Karpas-422 (cell line): ENCODE measurements at places on chromosomes 16 and 17. TPM values are rescaled to one million over a fixed set of nuclear protein-coding genes. Genes with fewer than 3 reads are reported as not detected.

The CCL3 gene
- 2.1 TPM in 1 of 2 replicates, not detected in the other for total RNA-seq

The CCL7 gene
- total RNA-seq, result not detected in 2 replicates

The RCVRN gene
- not detected in 2 replicates for total RNA-seq

The DPH1 gene
- 37.5 and 41.9 TPM in 2 replicates for total RNA-seq

DNA sequence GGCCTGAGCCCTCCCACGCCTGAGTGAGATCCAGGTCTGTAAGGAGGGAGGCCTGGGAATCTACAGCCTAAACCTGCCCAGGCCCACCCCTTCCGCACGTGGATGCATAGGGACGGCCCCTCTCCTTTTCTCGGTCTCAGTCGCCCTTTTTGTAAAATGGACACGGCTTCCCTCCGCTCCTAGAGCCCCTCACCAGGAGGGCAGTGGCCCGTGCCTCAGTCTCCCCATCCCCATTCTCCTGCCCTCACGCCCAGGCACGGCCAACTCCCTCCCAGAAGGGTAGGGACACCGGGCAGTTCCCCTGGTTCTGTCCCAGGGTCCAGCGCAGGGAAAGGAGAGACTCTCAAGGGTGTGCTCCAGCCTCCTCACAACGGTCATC lies 48.1 kb downstream of the WNT3 start:
- peaks cover 27% of the 10 kb centered on the region for H3K4me1 ChIP-seq
- H3K4me3 ChIP-seq, result peak overlapping the region; percentile 49; the same call in 1 of the 2 replicates
- no peaks in the 10 kb centered on the region for H3K36me3 ChIP-seq
- DNase-seq, result no peak

GRCh38 chr16:76970087-76970744 lies 220.8 kb upstream of the MON1B start:
- no peaks in the 10 kb centered on the region for H3K36me3 ChIP-seq
- DNase-seq, result no peak
- H3K4me1 ChIP-seq, result peaks cover 9% of the 10 kb centered on the region
- H3K27ac ChIP-seq, result no peak overlapping the region
- no peak overlapping the region for H3K4me3 ChIP-seq
- H3K27me3 ChIP-seq, result no peaks in the 10 kb centered on the region

- H3K27ac ChIP-seq, result no peak overlapping the region
- peaks cover 2% of the 10 kb centered on the region; the same call in 1 of the 2 replicates for H3K4me1 ChIP-seq
- H3K36me3 ChIP-seq, result no peaks in the 10 kb centered on the region
- no peak for DNase-seq
- no peak overlapping the region for H3K4me3 ChIP-seq
These were observed 482.2 kb upstream of the GOT2 start for GRCh38 chr16:59216291-59216690.

DNA sequence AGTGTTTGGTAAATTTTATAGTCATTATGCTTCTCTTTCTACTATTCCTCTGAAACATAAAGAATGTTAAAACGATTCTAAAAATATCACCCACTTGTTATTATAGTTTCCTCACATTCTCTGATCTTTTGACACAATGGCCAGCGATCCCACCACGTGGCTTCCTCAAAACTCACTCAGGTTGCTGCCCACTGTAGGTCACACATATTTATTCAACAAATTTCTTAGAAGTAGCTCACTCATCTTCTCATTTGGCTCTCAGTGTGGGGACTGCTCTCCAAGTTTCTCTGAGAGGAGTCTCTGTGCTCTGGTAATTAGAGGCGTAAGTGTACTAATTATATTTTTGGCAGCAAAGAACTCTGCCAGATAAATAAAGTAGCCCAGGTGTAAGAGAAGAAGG lies 465.4 kb downstream of the CDH11 start:
- no peaks in the 10 kb centered on the region for H3K4me1 ChIP-seq
- DNase-seq, result no peak

GRCh38 chr17:64343833-64344637 lies 46.6 kb downstream of the PECAM1 start:
- no peaks in the 10 kb centered on the region for H3K27me3 ChIP-seq
- no peak overlapping the region for H3K27ac ChIP-seq
- no peaks in the 10 kb centered on the region for H3K4me1 ChIP-seq
- DNase-seq, result no peak
- H3K36me3 ChIP-seq, result no peaks in the 10 kb centered on the region

DNA sequence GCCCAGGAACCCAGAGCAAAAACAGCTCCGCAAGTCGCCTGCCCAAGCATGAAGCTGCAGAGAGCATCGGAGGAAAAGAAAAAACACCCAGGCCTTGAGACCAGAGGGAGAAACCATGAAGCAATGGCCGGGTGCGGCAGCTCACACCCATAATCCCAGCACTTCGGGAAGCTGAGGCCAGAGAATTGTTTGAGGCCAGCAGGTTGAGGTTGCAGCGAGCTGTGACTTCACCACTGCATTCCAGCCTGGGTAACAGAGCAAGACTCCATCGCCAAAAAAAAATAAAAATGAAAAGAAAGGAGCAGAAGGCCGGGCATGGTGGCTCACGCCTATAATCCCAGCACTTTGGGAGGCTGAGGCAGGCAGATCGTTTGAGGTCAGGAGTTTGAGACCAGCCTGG lies 40.3 kb downstream of the C16orf95 start:
- H3K36me3 ChIP-seq, result no peaks in the 10 kb centered on the region
- no peaks in the 10 kb centered on the region for H3K27me3 ChIP-seq
- H3K4me3 ChIP-seq, result no peak overlapping the region

- peak; percentile 71 for DNase-seq
- peak overlapping the region; percentile 68 for H3K27ac ChIP-seq
- no peaks in the 10 kb centered on the region for H3K36me3 ChIP-seq
- H3K4me3 ChIP-seq, result peak overlapping the region; percentile 58
- peaks cover 63% of the 10 kb centered on the region for H3K4me1 ChIP-seq
These were observed 245.9 kb downstream of the FTO start for GRCh38 chr16:53949715-53950410.

DNA sequence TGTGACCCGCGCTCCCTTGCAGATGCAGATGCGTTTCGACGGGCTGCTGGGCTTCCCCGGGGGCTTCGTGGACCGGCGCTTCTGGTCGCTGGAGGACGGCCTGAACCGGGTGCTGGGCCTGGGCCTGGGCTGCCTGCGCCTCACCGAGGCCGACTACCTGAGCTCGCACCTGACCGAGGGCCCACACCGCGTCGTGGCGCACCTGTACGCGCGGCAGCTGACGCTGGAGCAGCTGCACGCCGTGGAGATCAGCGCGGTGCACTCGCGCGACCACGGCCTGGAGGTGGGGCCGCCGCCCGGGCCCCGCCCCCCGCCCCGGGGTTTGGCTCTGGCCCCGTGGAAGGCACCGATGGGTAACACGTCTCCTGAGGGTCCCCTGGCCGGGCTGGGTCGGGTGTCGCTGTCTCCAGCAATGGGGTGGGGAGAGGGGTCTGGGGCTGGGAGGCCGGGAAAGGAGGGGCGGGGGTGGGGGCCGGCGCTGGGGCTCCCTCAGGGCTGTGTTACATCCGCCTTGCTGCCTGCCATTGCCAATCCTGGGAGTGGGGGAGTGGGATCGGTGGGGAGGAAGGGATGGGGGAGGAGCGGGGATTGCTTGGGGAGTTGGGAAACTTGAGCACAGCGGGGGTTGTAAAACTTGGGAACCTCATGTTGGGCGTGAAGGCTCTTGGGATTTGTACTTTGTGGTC lies 737 bp downstream of the NUDT16L1 start:
- no peaks in the 10 kb centered on the region for H3K27me3 ChIP-seq
- peak; percentile 78 for DNase-seq
- no peaks in the 10 kb centered on the region; the same call in none of the 2 replicates for H3K36me3 ChIP-seq
- H3K4me3 ChIP-seq, result peak overlapping the region; percentile 100
- peaks cover 33% of the 10 kb centered on the region for H3K4me1 ChIP-seq

GRCh38 chr17:71023249-71024030 lies 854.1 kb downstream of the KCNJ2 start:
- no peaks in the 10 kb centered on the region for H3K27me3 ChIP-seq
- no peak overlapping the region for H3K4me3 ChIP-seq
- no peak overlapping the region for H3K27ac ChIP-seq
- peaks cover 8% of the 10 kb centered on the region for H3K4me1 ChIP-seq
